ENCODE measurements at places on chromosomes 16 and 17.

GRCh38 chr17:43702637-43703036, 40.9 kb upstream of the MEOX1 start:
- DNase-seq: no peak

GRCh38 chr16:19115148-19116021, 1.6 kb downstream of the ITPRIPL2 start:
- no peak for DNase-seq

GRCh38 chr16:54353097-54353496, 66.5 kb upstream of the IRX3 start:
- DNase-seq: no peak

- no peak for DNase-seq
These were observed 66.1 kb upstream of the HS3ST4 start for GRCh38 chr16:25625620-25626019.

GRCh38 chr16:24999856-25000461, 15.2 kb downstream of the ARHGAP17 start:
- DNase-seq: peak; percentile 47

Data from kidney tubule cell (primary cell).